ENCODE measurements at places on chromosomes 2 and 18. TPM values are rescaled to one million over a fixed set of nuclear protein-coding genes. Genes with fewer than 3 reads are reported as not detected.

DNAJC5G gene
- not detected for total RNA-seq

HAUS1 gene
- 58.3 TPM for total RNA-seq

SCTR gene
- total RNA-seq = 34.9 TPM

ANTXR1 gene
- 77.4 TPM for total RNA-seq

CIB4 gene
- total RNA-seq = not detected

ZNF521 gene
- 39.1 TPM for total RNA-seq

RPRM gene
- 3.1 TPM for total RNA-seq

CCDC141 gene
- total RNA-seq = 14.8 TPM

Data from progenitor cell of endocrine pancreas (in vitro differentiated cells).